ENCODE measurements at places on chromosomes 1 and 21. TPM values are rescaled to one million over a fixed set of nuclear protein-coding genes. Genes with fewer than 3 reads are reported as not detected.

The IRF6 gene
- total RNA-seq = 1.8 TPM

The FMO4 gene
- 1.2 TPM for total RNA-seq

The GSTM1 gene
- 0.15 TPM for total RNA-seq

The RGS16 gene
- 0.66 TPM for total RNA-seq

The TTC39A gene
- 1.5 TPM for total RNA-seq

The SLC25A34 gene
- total RNA-seq = 0.58 TPM

The CD34 gene
- 0.17 TPM for total RNA-seq

The SASS6 gene
- 0.83 TPM for total RNA-seq

The RGS7 gene
- 1.9 TPM for total RNA-seq

The CFAP107 gene
- total RNA-seq = under 0.01 TPM

The APCS gene
- total RNA-seq = not detected

The PDC gene
- total RNA-seq = not detected

The TRIM58 gene
- under 0.01 TPM for total RNA-seq

Measured in smooth muscle cell of trachea (primary cell).